ENCODE measurements at places on chromosomes 12 and 14.

GRCh38 chr12:95608252-95609033 lies 57.2 kb upstream of the USP44 start:
- no peak for DNase-seq

- no peak for DNase-seq
Measured at GRCh38 chr14:70315942-70316341, 43.5 kb downstream of the COX16 start.

DNA sequence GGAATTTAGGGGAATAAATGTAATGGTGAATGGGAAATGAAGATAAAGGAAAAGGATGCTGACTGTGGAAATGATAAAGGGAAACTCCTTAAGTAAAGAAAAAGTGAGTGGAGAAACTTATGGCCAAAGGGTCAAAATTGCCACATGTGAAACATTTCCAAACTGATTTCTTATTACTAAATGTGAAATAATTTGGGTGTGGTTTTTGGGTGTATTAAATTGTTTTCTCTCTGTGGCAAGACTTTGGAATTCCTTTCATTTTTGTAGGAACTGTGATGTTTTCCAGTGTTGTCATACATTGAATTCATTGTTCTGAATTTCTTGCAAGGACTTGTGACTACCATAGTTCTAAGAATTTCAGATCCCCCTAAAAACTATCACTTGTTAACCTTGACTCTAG lies 1891.5 kb upstream of the SEL1L start:
- DNase-seq = no peak

DNA sequence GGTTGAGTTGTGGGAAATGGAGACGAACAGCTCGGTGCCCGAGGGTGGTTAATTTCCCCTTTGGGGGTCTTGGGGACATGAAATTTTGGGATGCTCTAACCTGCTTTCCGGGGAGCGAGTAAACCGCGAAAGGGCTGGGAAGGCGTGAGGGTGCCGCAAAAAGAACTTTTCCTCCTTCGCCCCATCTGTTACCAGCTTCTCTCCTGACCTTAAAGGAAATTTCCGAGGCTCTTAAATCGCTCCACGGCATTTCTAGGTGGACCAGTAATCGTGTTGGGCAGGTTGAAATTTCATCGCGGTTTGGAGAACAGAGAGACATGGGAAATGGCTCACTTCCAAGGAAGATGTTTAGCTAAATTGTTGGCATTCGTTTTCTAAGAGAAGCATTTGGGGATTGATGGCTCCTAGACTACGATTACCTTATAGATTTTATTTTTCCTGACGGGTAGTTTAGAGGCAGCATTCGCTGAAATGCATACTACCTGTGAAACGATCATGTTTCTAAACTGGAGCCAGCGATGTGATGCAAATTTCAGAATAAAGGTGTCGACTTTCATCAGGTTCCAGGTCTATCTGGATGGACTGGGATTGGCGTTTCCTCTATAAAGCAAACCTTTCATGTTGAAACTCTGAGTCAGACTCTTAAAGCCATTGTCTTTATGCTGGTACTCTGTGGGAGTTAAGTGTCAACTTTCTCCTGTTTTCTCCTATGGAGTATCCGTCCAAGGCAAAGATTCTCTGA lies 414.5 kb downstream of the PCNX1 start:
- DNase-seq = no peak

- no peak for DNase-seq
Measured at GRCh38 chr12:102851246-102851645, 65.8 kb downstream of the PAH start.

DNA sequence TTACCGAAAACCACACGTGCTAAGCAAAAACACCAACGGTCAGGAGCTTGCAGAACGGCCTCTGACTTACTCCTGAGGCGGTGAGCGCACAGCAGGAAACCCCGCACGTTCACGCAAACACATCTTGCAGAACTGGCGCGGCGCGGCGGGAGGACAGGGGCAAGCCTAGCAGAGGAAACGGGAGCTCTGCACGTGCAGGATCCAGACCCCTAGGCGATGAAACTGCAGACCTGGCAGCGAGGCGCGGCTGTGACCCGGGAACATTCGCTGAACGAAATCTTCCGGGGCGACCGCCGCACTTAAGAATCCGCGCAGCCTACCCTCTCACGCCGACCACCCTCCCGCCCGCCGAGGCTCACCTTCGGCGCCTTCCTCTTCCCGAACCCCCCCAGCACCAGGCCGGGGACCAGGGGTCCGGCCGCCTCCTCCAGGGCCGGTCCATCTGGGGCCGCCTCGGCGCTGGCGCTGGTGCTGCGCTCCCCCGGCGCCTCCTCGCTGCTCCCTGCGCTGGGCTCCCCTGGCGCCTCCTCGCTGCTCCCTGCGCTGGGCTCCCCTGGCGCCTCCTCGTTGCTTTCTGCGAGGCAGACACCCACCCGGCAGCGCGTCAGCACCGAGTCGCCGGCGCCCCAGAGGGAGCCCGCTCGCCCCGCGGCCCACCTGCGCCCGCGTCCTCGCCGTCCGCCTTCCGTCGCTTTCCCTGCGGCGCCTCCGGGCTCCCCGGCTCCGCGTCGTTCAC lies 615 bp downstream of the DDX51 start:
- no peak for DNase-seq

GRCh38 chr12:98701166-98701565 lies 56.1 kb downstream of the APAF1 start:
- no peak for DNase-seq

GRCh38 chr12:88433997-88434703 lies 146.1 kb downstream of the KITLG start:
- DNase-seq = no peak

- no peak for DNase-seq
Measured at GRCh38 chr14:103228866-103229265, 105.2 kb upstream of the EIF5 start.

DNA sequence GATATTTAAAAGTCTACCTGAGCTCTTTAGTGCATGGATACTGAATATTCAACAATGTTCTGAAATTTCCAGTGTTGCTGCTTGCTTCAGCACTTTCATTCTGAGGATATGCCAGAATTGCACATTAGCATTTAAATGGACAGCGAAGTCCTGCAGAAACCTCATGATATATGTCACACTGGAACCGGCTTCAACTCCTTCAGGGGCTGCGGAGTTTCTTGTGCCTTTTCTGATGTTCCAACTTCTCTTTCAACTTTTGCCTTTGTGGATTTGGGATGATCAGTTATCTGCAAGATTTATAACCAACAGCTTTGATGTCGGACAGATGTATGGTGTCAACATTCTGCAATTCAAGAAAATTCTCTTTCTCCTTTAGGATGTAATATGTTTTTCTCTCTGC lies 142.5 kb upstream of the LMNTD1 start:
- no peak for DNase-seq

GRCh38 chr14:57008534-57008933 lies 198.3 kb upstream of the OTX2 start:
- no peak for DNase-seq

DNA sequence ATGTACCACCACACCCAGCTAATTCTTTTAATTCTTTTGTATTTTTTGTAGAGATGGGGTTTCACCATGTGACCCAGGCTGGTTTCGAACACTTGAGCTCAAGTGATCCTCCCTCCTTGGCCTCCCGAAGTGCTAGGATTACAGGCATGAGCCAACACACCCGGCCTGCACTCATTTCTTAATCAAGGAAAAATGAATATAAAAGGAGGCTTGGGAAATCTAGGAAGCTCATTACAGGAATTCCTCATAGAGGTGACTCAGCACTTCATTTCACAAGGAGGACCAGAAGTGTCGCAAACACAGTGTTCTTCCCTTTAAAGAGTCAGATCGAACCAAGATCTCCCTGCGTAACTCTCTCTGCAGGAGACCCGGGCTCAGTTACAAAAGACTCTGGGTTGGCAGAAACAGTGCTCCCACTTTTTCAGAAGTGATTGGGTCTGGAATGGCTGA lies 30.3 kb downstream of the NFKBIA start:
- DNase-seq = no peak

DNA sequence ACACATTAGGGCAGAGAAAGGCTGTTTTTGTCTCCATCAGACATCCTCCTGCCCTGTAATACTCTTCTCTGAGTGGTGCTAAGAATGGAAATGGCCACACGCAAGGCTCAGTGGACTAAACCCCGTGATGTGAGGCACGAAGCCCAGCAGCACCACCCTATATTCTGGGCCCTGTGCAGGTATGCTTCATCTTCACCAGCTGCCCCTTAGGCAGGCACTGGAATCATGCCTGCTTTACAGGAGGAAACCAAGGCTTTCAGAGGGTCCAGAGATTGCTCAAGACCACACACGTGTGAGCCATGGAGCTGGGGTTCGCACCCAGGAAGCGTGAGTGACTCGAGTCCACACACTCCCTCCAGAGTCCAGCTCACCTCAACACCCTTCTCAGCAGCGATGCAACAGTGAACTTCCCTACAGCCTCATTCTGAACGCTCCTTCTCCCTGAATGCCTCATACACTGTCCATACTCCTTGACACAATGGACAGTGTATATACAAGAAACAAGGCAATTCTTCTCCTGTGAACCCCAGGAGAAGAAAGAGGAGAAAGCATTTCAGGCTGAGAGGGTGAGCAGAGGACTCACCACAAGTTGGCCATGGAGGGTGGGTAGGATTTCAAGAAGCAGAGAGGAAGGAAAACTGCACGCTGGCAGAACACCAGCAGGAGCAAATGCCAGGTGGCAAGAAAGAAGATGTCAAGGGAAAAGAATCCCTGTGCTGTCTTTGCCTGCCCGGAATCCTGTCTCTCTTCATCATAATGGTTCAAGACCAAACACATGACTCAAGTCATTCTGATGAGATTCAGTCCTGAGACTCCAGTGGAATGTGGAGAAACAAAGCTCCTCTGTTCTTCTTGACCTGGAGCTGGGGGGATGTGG lies 39.1 kb downstream of the NT5DC3 start:
- DNase-seq = no peak

GRCh38 chr14:36884049-36884448 lies 222.4 kb downstream of the PAX9 start:
- DNase-seq = no peak

- no peak for DNase-seq
Measured at GRCh38 chr12:62731055-62731820, 203.7 kb downstream of the PPM1H start.

GRCh38 chr12:115943630-115944391 lies 333.7 kb downstream of the MED13L start:
- DNase-seq = no peak

GRCh38 chr12:1507308-1507707 lies 87.1 kb downstream of the FBXL14 start:
- DNase-seq = no peak

- DNase-seq = no peak
Measured at GRCh38 chr12:27778206-27778605, 1.8 kb upstream of the KLHL42 start.

GRCh38 chr12:6314776-6315175 lies 4.3 kb downstream of the PLEKHG6 start:
- no peak for DNase-seq

Data from liver (tissue), 10 donors.